DND-41 (cell line): ENCODE measurements at places on chromosomes 12 and 14.

DNA sequence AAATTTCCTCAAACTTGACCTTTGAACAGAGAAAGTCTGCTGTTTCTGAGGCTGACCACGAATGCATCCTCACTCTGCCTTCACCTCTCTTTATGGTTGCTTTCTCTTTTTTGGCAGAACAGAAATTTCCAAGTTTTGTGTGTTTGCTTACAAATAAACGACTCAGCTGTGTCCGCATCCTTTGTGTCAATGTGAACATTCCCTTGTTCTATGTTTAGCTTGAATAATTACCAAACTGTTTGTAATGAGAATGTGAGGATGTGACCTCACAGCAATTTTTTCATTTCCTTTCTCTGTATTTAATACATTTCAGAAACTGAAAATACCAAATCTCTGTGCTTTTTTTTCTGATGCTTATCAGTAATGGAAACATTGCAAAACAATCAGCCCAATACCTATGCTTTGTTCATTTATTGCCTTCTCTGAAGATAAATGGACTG lies 410.9 kb downstream of the EGLN3 start:
- H3K36me3 ChIP-seq, result no peaks in the 10 kb centered on the region
- no peak overlapping the region for H3K4me3 ChIP-seq
- H3K27me3 ChIP-seq, result peaks cover 2% of the 10 kb centered on the region
- no peaks in the 10 kb centered on the region for H3K4me1 ChIP-seq
- no peak for DNase-seq
- no peak overlapping the region for H3K27ac ChIP-seq

GRCh38 chr14:31788340-31788739 lies 227.1 kb downstream of the NUBPL start:
- H3K27me3 ChIP-seq, result no peaks in the 10 kb centered on the region
- no peak for DNase-seq
- H3K36me3 ChIP-seq, result no peaks in the 10 kb centered on the region
- no peak overlapping the region for H3K4me3 ChIP-seq
- no peak overlapping the region for H3K27ac ChIP-seq

DNA sequence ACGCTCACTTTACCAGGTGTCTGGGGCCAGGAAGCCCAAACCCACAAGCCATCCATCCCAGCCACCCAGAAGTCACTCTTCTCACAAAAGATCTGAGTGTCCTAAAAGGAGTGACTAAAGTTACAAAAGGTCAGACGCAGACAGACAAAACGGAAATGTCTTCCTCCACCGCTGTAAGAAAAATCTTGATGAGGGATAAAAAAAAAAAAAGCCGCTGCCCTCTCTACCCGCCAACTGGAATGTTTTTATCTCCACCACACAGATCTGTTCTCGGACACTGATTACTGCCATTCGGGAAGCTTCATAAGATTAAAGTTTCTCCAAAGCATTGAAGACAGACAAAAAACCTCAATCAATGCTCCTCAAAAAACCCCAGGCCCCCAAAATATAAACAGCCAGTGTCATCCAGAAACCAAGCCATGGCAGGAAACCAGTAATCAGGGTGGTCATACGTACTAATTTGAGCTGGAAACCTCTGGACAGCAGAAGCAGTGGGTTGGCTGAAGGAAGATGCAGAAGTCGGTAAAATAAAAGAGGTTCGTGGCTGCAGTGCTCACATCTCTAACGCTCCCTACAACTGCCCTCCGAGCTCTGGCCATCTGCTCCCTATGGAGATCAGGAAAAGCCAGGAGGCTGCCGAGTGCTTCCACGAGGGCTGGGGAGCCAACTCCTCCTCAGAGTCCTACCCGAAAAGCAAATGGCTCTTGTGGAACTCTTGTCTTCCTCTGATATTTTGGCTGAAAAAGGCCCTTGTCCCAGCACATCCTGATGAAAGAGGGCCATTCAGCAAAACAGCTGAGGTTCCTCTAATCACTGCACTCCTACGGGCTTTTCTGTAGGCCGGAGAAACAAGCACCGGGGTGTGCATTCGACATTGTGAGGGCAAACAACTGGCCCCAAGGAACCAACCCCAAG lies 30.3 kb downstream of the SSH1 start:
- H3K4me1 ChIP-seq, result no peaks in the 10 kb centered on the region
- no peak for DNase-seq

GRCh38 chr12:82638324-82638723 lies 48.4 kb upstream of the TMTC2 start:
- no peak overlapping the region for H3K27ac ChIP-seq
- no peaks in the 10 kb centered on the region for H3K36me3 ChIP-seq
- no peaks in the 10 kb centered on the region for H3K4me1 ChIP-seq
- no peak overlapping the region for H3K4me3 ChIP-seq
- DNase-seq, result no peak

DNA sequence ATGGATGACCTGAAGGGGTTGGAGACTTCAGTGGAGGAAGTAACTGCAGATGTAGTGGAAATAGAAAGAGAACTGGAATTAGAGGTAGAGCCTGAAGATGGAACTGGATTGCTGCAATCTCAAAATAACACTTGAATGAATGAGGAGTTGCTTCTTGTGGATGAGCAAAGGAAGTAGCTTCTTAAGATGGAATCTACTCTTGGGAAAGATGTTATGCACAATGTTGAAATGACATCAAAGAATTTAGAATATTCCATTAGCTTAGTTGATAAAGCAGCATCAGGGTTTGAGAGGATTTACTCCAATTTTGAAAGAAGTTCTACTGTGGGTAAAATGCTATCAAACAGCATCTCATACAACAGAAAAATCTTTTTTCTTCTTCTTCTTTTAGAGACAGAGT lies 186.4 kb upstream of the PRKD1 start:
- H3K27ac ChIP-seq, result no peak overlapping the region
- no peaks in the 10 kb centered on the region for H3K36me3 ChIP-seq
- H3K4me1 ChIP-seq, result no peaks in the 10 kb centered on the region

- H3K27me3 ChIP-seq, result no peaks in the 10 kb centered on the region
- H3K4me1 ChIP-seq, result no peaks in the 10 kb centered on the region
- no peak for DNase-seq
These were observed 65.6 kb upstream of the DLK1 start for GRCh38 chr14:100660882-100661635.

DNA sequence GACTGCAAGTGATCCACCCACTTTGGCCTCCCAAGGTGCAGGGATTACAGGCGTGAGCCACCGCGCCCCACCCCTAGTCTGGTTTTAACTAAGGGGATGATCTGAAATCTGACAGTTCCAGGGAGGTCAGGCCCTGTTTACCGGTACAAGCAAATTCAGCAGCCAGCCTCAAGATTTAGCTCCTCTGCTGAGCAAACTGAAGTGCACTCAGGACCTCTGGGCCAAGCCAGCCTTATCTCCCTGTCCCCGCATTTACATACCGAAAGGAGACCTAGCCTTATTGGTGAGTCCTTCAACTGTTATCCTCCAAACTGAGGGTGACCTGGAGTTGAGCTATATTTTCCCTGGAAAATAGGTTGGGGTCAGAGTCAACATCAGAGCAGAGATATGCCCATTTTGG lies 835 bp upstream of the ABHD4 start:
- H3K27me3 ChIP-seq, result peaks cover 87% of the 10 kb centered on the region
- no peak overlapping the region for H3K27ac ChIP-seq
- DNase-seq, result no peak
- H3K4me3 ChIP-seq, result no peak overlapping the region
- no peaks in the 10 kb centered on the region for H3K36me3 ChIP-seq

GRCh38 chr12:25655702-25656101 lies 102.6 kb upstream of the LMNTD1 start:
- no peaks in the 10 kb centered on the region for H3K4me1 ChIP-seq
- DNase-seq, result no peak
- H3K4me3 ChIP-seq, result no peak overlapping the region

- H3K27ac ChIP-seq, result no peak overlapping the region
- no peak overlapping the region for H3K4me3 ChIP-seq
- peaks cover 34% of the 10 kb centered on the region for H3K36me3 ChIP-seq
- no peaks in the 10 kb centered on the region for H3K4me1 ChIP-seq
- DNase-seq, result no peak
These were observed 302.3 kb upstream of the RGS6 start for GRCh38 chr14:71629765-71630492.

DNA sequence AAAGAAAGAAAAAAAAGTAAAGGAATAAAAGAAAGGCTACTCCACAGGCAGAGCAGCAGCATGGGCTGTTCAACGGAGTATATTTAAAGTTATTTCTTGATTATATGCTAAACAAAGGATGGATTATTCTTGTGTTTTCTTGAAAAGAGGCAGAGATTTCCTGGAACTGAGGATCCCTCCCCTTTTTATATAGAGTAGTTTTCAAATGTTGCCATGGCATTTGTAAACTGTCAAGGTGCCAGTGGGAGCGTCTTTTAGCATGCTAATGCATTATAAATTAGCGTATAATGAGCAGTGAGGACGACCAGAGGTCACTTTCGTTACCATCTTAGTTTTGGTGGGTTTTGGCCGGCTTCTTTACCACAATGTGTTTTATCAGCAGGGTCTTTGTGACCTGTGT lies 383.0 kb downstream of the PCNX1 start:
- H3K27ac ChIP-seq, result no peak overlapping the region
- H3K4me1 ChIP-seq, result peaks cover 3% of the 10 kb centered on the region; the same call in 1 of the 2 replicates
- no peak overlapping the region for H3K4me3 ChIP-seq
- H3K27me3 ChIP-seq, result no peaks in the 10 kb centered on the region
- H3K36me3 ChIP-seq, result no peaks in the 10 kb centered on the region
- no peak for DNase-seq

DNA sequence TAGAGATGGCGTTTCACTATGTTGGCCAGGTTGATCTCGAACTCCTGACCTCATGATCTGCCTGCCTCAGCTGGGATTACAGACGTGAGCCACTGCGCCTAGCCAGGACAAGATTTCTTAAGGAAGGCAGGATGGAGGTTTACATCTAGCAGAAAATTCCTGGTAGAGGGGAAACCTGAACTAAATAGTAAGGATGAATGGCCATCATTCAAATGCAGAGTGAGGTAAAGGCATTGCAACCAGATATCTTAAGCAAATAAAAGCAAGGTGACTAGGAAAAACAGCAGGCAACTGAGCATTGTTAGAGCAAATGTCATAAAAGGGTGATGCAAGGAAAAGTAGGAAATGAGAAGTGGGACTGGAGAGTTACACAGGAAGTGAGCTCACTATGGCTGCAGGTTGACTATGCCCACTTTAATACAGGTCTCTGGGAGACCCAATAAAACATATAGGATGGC lies 133.0 kb downstream of the SOX5 start:
- H3K4me3 ChIP-seq, result no peak overlapping the region
- no peaks in the 10 kb centered on the region for H3K36me3 ChIP-seq
- H3K4me1 ChIP-seq, result no peaks in the 10 kb centered on the region
- no peak overlapping the region for H3K27ac ChIP-seq

DNA sequence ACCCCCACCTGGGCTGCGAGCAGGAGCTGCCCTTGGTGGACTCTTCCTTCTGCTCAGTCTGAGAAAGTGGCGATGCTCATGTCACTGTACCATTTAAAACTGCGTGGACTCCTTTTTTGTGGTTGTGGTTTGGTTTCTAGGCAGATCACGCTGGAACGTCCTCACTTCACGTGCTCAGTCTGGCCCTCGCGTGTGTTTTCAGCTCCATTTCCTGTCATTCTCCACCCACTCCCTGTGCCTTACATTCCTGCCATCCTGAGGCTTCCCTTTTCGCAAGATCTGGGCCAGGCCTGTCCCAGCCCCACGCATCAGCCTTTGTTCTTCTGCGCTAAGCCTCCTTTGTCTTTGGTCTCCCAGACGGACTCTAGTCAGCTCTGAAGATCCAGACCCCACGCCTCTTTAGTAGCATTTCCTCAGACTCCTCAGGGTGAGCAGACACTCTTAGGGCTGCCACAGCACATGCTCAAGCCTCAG lies 105.4 kb downstream of the FBXL14 start:
- H3K36me3 ChIP-seq, result 0 out of 2 replicates have a peak, but pooled peaks cover 12% of the 10 kb centered on the region
- H3K4me1 ChIP-seq, result peaks cover 33% of the 10 kb centered on the region
- peak; percentile 71 for DNase-seq
- H3K27me3 ChIP-seq, result no peaks in the 10 kb centered on the region

- H3K36me3 ChIP-seq, result no peaks in the 10 kb centered on the region
- H3K27me3 ChIP-seq, result no peaks in the 10 kb centered on the region
- H3K4me3 ChIP-seq, result no peak overlapping the region
- H3K4me1 ChIP-seq, result no peaks in the 10 kb centered on the region
- H3K27ac ChIP-seq, result no peak overlapping the region
- no peak for DNase-seq
These were observed 64.5 kb downstream of the FZD10 start for GRCh38 chr12:130226771-130227170.

DNA sequence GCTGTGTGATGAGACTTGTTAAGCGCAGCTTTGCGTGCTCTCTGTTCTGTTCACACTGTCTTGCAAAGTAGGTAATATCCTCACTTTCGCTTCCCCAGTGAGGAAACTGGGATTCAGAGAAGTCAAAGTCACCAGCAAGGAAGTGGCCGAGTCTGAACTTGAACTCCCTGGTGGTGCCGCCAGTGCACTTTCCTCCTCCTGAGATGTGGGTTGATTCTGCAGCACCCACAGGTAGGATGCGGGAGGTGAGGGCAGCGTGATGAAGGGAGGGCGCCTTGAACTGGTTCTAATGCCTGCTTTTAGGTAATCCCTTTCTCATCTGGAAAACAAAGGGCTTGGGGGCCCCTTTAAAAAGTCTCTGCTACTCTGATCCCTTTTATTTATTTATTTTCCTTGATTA lies 54.9 kb upstream of the IGF1 start:
- H3K36me3 ChIP-seq, result no peaks in the 10 kb centered on the region
- H3K4me1 ChIP-seq, result no peaks in the 10 kb centered on the region
- no peaks in the 10 kb centered on the region for H3K27me3 ChIP-seq
- DNase-seq, result no peak

GRCh38 chr14:22600027-22600426 lies 1.9 kb downstream of the ABHD4 start:
- H3K27me3 ChIP-seq, result peaks cover 69% of the 10 kb centered on the region
- H3K4me1 ChIP-seq, result peaks cover 13% of the 10 kb centered on the region
- H3K36me3 ChIP-seq, result no peaks in the 10 kb centered on the region
- H3K4me3 ChIP-seq, result no peak overlapping the region

GRCh38 chr12:32897281-32897610 lies 669 bp upstream of the PKP2 start:
- no peak for DNase-seq
- no peaks in the 10 kb centered on the region for H3K4me1 ChIP-seq
- H3K4me3 ChIP-seq, result no peak overlapping the region
- no peak overlapping the region for H3K27ac ChIP-seq
- H3K27me3 ChIP-seq, result no peaks in the 10 kb centered on the region
- H3K36me3 ChIP-seq, result no peaks in the 10 kb centered on the region

- no peak for DNase-seq
- no peaks in the 10 kb centered on the region for H3K27me3 ChIP-seq
- no peak overlapping the region for H3K27ac ChIP-seq
- H3K4me3 ChIP-seq, result no peak overlapping the region
These were observed 133.4 kb downstream of the KIF21A start for GRCh38 chr12:39309516-39309915.

GRCh38 chr14:23125933-23126524 lies 7.0 kb upstream of the CEBPE start:
- no peak overlapping the region for H3K4me3 ChIP-seq
- no peak overlapping the region for H3K27ac ChIP-seq
- no peaks in the 10 kb centered on the region for H3K36me3 ChIP-seq
- peaks cover 2% of the 10 kb centered on the region; the same call in 1 of the 2 replicates for H3K4me1 ChIP-seq

- H3K36me3 ChIP-seq, result no peaks in the 10 kb centered on the region
- DNase-seq, result peak; percentile 20
- H3K4me1 ChIP-seq, result peaks cover 27% of the 10 kb centered on the region
- H3K4me3 ChIP-seq, result no peak overlapping the region
- no peak overlapping the region for H3K27ac ChIP-seq
- no peaks in the 10 kb centered on the region for H3K27me3 ChIP-seq
These were observed 54.3 kb downstream of the CLMN start for GRCh38 chr14:95265106-95266094.

GRCh38 chr14:51869411-51870100 lies 9.1 kb downstream of the GNG2 start:
- H3K27ac ChIP-seq, result peak overlapping the region; percentile 21; the same call in 1 of the 2 replicates
- H3K4me1 ChIP-seq, result peaks cover 61% of the 10 kb centered on the region
- no peaks in the 10 kb centered on the region for H3K27me3 ChIP-seq
- no peak overlapping the region for H3K4me3 ChIP-seq
- DNase-seq, result no peak
- peaks cover 7% of the 10 kb centered on the region for H3K36me3 ChIP-seq
